ENCODE measurements at places on chromosomes 5 and 9. TPM values are rescaled to one million over a fixed set of nuclear protein-coding genes. Genes with fewer than 3 reads are reported as not detected.

IL31RA gene
- polyA plus RNA-seq, result not detected

NR5A1 gene
- polyA plus RNA-seq, result not detected

- H3K4me1 ChIP-seq, result peaks cover 28% of the 10 kb centered on the region
- H3K27me3 ChIP-seq, result peaks cover 10% of the 10 kb centered on the region
- peak overlapping the region; percentile 92 for H3K4me3 ChIP-seq
- H3K36me3 ChIP-seq, result no peaks in the 10 kb centered on the region
Measured at GRCh38 chr5:59035681-59036080, 452.8 kb downstream of the RAB3C start.

- H3K27me3 ChIP-seq, result no peaks in the 10 kb centered on the region
- DNase-seq, result no peak
- H3K27ac ChIP-seq, result no peak overlapping the region
- no peaks in the 10 kb centered on the region for H3K4me1 ChIP-seq
- no peaks in the 10 kb centered on the region for H3K36me3 ChIP-seq
- no peak overlapping the region for H3K4me3 ChIP-seq
Measured at GRCh38 chr9:13674926-13675637, 395.6 kb upstream of the MPDZ start.

DNA sequence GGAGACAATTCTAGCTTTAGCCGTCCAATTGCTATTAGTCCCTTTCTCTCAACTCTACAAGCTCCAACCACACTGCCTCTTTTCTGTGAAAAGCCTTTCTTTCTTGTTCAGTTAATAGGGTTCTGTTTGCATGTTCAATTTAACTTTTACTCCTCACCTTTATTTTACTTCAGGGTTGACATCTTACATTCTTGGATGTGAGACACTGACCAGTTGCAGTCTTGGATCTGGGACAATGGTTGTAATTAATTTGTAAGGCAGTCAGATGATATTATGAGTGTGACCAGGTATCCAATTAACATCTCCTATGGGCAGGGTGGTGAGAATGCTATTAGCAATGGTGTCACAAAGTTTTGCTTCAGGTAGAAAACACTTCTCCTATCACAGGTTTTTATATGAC is 774.5 kb downstream of the TLR4 start:
- no peak overlapping the region for H3K4me3 ChIP-seq
- H3K4me1 ChIP-seq, result no peaks in the 10 kb centered on the region
- H3K36me3 ChIP-seq, result no peaks in the 10 kb centered on the region
- H3K27ac ChIP-seq, result no peak overlapping the region

IGFBPL1 gene
- not detected for polyA plus RNA-seq

- H3K4me1 ChIP-seq, result no peaks in the 10 kb centered on the region
- DNase-seq, result no peak
- no peak overlapping the region for H3K4me3 ChIP-seq
- H3K27me3 ChIP-seq, result no peaks in the 10 kb centered on the region
- no peaks in the 10 kb centered on the region for H3K36me3 ChIP-seq
Measured at GRCh38 chr9:75544815-75545214, 345.7 kb upstream of the PCSK5 start.

DNA sequence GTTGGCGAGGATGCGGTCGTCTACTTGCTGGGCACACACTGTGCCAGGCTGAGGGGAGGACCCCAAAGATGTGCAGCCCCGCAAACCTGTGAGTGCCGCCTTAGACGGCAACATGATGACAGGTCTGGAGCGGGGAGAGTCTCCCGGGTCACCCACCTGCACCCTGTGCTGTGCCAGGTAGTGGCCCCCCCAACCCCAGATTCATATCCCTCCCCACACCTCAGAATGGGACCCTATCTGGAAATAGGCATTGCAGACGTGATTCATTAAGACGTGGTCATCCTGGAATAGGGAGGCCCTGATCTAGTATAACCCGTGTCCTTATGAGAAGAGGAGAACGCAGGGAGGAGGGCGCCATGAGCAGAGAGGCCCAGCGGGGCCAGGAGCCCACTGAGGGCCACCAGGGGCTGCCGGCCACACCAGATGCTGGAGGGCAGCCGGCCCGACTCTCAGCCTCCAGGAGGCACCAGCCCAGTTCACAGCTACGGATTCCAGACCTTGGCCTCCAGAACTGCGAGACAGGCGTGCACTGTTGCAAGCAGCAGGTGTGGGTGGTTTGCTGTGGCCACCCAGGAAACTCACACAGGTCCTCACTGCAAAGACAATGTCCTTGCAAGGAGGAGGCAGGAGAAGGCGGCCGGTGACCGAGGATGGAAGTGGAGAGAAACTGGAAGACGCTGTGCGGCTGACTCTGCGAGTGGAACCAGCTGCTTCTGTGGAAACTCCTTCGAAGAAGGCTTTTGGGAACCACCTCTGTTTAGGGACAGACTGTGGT is 131.9 kb upstream of the LPCAT1 start:
- no peak overlapping the region for H3K27ac ChIP-seq
- H3K36me3 ChIP-seq, result no peaks in the 10 kb centered on the region
- no peak for DNase-seq
- peaks cover 10% of the 10 kb centered on the region for H3K4me1 ChIP-seq

GRCh38 chr9:38424918-38425317 is 664 bp upstream of the IGFBPL1 start:
- no peaks in the 10 kb centered on the region for H3K36me3 ChIP-seq
- H3K4me1 ChIP-seq, result no peaks in the 10 kb centered on the region
- no peak overlapping the region for H3K4me3 ChIP-seq

GRCh38 chr5:170154297-170154696 is 48.6 kb downstream of the FOXI1 start:
- H3K27ac ChIP-seq, result no peak overlapping the region
- H3K4me1 ChIP-seq, result no peaks in the 10 kb centered on the region
- no peaks in the 10 kb centered on the region for H3K36me3 ChIP-seq
- no peak overlapping the region for H3K4me3 ChIP-seq
- H3K27me3 ChIP-seq, result no peaks in the 10 kb centered on the region

GFM2 gene
- 10.0 TPM for polyA plus RNA-seq

DNA sequence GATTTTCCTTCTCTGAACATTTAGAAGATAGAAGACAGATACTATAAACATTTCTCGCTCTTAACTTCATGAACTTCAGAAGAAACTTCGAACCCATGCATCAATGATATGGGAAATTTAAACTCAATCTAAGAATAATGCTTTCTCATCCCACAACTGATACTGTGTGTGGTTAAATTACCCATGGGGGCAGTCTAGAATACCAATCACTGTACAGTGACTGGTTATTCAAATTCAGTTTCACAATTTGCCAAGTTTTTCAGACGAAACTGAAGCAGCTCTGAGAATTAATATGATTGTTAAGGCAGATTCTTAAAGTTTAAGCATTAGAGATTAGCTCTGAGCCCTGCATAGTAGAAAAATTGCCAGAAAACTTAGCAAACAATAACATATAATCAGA is 431.0 kb downstream of the SH3GL2 start:
- H3K27ac ChIP-seq, result no peak overlapping the region
- no peaks in the 10 kb centered on the region for H3K4me1 ChIP-seq
- no peak overlapping the region for H3K4me3 ChIP-seq
- H3K36me3 ChIP-seq, result no peaks in the 10 kb centered on the region

GRCh38 chr5:116787570-116787969 is 212.9 kb upstream of the SEMA6A start:
- H3K27ac ChIP-seq, result no peak overlapping the region
- no peaks in the 10 kb centered on the region for H3K36me3 ChIP-seq
- DNase-seq, result no peak
- no peak overlapping the region for H3K4me3 ChIP-seq
- H3K27me3 ChIP-seq, result no peaks in the 10 kb centered on the region
- H3K4me1 ChIP-seq, result no peaks in the 10 kb centered on the region

ASS1 gene
- polyA plus RNA-seq, result not detected

PLAC8L1 gene
- not detected for polyA plus RNA-seq

GRCh38 chr9:99303177-99303576 is 81.1 kb downstream of the SEC61B start:
- H3K4me1 ChIP-seq, result no peaks in the 10 kb centered on the region
- no peaks in the 10 kb centered on the region for H3K36me3 ChIP-seq
- no peak for DNase-seq
- H3K27ac ChIP-seq, result no peak overlapping the region

DNA sequence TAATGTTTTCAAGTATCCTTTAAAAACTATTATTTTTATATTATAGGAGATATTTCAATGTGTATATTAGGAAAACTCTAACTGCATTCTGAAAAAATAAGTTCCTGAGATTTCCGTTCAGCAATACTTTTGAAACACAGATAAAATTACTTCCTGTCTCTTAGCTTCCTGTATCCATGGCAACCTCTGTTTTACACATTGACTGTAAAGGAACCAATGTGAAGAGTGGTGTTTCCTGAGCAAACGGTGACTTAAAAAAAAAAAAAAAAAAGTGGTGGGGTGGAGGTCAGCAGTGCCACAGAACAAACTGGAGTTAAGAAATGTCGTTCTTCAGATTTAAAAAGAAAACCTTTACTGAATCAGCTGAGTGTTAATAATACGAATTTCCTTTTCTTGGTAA is at the start of gene LRRC70:
TSS of gene LRRC70 (plus strand) at position 280 of the 400 bp plus-strand sequence. CDS start 620 bp downstream, outside the sequence.
- peaks cover 14% of the 10 kb centered on the region for H3K4me1 ChIP-seq
- peak within 1 kb of the TSS; percentile 71 for H3K27ac ChIP-seq
- peaks cover 3% of the 10 kb centered on the region for H3K36me3 ChIP-seq
- H3K27me3 ChIP-seq, result no peaks in the 10 kb centered on the region
- H3K4me3 ChIP-seq, result peak within 1 kb of the TSS; percentile 65
- DNase-seq, result no peak

DNA sequence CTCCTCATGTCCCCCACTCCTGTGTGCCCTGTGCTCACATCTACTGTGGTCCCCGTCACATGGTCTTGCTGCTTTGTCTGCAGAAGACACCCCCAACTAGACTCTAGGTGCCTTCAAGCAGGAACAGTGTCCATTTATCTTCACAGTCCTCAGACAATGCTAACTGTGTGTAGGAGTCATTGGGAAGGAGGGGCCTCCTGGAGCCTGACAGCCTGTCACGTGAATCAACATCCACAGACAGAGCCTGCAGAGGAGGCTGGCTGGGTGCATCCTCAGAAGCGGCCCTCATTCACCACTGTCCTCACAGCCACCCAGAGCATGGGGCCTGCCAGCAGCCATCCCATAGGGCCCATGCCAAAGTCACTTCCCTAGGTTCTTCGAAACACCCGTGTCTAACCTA is 98.7 kb downstream of the MED10 start:
- no peaks in the 10 kb centered on the region for H3K27me3 ChIP-seq
- H3K4me1 ChIP-seq, result no peaks in the 10 kb centered on the region
- DNase-seq, result no peak

- H3K4me1 ChIP-seq, result peaks cover 6% of the 10 kb centered on the region
- no peaks in the 10 kb centered on the region for H3K36me3 ChIP-seq
- no peak overlapping the region for H3K4me3 ChIP-seq
- no peak overlapping the region for H3K27ac ChIP-seq
- H3K27me3 ChIP-seq, result no peaks in the 10 kb centered on the region
Measured at GRCh38 chr9:107425101-107426025, 64.2 kb downstream of the KLF4 start.

GRCh38 chr9:127780126-127780885 is 1.8 kb upstream of the SH2D3C start:
- peak overlapping the region; percentile 90 for H3K27ac ChIP-seq
- no peaks in the 10 kb centered on the region for H3K36me3 ChIP-seq
- no peak overlapping the region for H3K4me3 ChIP-seq
- DNase-seq, result no peak

DNA sequence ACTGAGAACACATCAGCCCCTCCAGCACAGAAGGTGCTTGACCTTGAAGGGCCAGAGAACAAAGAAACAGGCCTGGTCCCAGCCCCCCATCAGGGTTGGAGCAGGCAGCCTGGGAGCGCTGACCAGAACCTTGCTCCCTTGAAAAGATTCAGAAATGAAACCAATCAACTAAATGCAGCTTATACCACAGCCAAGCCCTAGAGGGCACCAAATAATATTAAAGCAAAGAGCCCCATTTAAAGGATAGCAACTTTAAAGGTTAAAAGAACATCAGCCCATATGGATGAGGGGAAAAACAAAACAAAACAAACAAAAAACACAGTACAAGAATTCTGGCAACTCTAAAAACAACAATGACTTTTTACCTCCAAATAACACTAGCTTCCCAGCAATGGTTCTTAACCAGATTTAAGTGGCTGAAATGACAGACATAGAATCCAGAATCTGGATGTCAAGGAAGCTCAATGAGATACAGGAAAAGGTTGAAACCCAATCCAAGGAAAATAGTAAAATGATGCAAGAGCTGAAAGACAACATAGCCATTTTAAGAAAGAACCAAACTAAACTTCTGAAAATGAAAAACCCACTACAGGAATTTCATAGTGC is 471.9 kb downstream of the MTRR start:
- H3K4me3 ChIP-seq, result no peak overlapping the region
- H3K27me3 ChIP-seq, result no peaks in the 10 kb centered on the region
- DNase-seq, result no peak
- H3K36me3 ChIP-seq, result no peaks in the 10 kb centered on the region

DNA sequence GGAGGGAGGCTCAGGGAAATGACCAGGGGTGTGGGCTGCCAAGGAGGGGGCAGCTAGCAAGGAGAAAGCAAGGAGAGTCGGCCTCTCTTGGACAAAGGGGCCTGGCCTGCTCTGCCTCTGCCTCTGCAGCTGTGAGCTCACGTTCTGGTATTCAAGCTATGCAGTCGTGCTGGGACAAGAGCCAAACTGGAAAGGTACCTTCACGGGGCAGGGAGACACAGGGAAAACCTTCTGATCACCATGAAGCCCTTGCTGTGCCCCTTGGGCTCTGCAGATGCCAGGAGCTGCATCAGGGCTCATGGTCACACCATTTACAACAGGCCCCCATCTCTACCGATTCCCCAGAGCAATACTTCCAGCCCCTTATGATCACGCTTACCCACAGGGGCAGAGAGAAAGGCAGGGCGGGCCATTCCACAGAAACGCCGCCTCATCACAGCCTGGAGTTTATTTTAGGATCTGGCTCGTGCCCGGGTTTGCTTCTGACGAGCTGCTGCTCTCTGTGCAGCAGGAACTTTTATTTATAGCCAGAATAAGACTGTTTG is 63.2 kb downstream of the PRRT1B start:
- no peaks in the 10 kb centered on the region for H3K4me1 ChIP-seq
- no peak overlapping the region for H3K27ac ChIP-seq
- DNase-seq, result no peak

- DNase-seq, result no peak
- H3K36me3 ChIP-seq, result no peaks in the 10 kb centered on the region
- no peak overlapping the region for H3K27ac ChIP-seq
- no peaks in the 10 kb centered on the region for H3K27me3 ChIP-seq
- no peaks in the 10 kb centered on the region for H3K4me1 ChIP-seq
- no peak overlapping the region for H3K4me3 ChIP-seq
Measured at GRCh38 chr5:44454002-44454401, 64.8 kb upstream of the FGF10 start.

GRCh38 chr5:138470322-138471051 is 5.2 kb downstream of the EGR1 start:
- H3K27me3 ChIP-seq, result no peaks in the 10 kb centered on the region
- peaks cover 25% of the 10 kb centered on the region for H3K4me1 ChIP-seq
- peaks cover 7% of the 10 kb centered on the region for H3K36me3 ChIP-seq
- H3K4me3 ChIP-seq, result no peak overlapping the region

DNA sequence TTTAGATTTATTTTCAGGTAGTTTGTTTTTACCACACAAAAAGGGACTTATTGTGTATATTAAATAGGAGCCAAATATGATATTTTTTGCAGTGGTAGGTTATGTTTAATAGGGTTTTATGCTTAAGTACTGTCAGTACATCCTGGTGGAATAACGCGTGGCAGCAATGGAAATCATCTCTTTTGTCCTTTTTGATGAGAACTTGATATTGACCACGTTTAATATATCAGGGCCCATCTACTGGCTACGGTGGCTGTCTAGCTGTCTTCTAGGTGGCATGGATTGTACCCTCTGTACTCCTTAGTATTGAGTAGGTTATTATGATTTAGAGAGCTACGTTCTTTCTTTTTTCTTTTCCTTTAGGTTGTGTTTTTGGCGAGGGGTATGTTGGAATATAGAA is 2.6 kb downstream of the BASP1 start:
- H3K36me3 ChIP-seq, result no peaks in the 10 kb centered on the region
- no peak overlapping the region for H3K4me3 ChIP-seq
- H3K27ac ChIP-seq, result no peak overlapping the region

ANKRD34B gene
- polyA plus RNA-seq, result not detected

GRCh38 chr5:43649256-43649655 is 46.3 kb downstream of the NNT start:
- no peaks in the 10 kb centered on the region for H3K27me3 ChIP-seq
- peaks cover 84% of the 10 kb centered on the region for H3K36me3 ChIP-seq
- no peaks in the 10 kb centered on the region for H3K4me1 ChIP-seq
- DNase-seq, result no peak
- no peak overlapping the region for H3K4me3 ChIP-seq

Measured in CD4-positive, CD25-positive, alpha-beta regulatory T cell (primary cell).